ENCODE measurements at places on chromosomes 4 and X.

- DNase-seq: no peak
Measured at GRCh38 chr4:174423257-174423944, 98.9 kb downstream of the HPGD start.

DNA sequence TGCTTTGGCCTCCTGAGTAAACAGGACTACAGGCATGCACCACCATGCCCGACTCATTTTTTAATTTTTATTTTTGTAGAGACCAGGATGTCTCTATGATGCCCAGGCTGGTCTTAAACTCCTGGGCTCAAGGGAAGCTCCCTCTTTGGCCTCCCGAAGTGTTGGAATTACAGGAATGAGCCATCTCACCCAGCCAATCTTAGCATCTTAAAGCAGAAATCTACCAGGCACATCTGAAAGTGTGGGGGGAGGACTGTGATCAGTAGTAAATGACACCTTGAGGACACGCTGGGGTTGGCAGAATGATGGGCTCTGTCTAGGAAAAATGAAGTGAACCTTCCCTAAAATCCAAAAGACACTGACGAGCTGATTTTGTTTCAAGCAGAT lies 149.2 kb downstream of the SPATA18 start:
- DNase-seq: no peak

DNA sequence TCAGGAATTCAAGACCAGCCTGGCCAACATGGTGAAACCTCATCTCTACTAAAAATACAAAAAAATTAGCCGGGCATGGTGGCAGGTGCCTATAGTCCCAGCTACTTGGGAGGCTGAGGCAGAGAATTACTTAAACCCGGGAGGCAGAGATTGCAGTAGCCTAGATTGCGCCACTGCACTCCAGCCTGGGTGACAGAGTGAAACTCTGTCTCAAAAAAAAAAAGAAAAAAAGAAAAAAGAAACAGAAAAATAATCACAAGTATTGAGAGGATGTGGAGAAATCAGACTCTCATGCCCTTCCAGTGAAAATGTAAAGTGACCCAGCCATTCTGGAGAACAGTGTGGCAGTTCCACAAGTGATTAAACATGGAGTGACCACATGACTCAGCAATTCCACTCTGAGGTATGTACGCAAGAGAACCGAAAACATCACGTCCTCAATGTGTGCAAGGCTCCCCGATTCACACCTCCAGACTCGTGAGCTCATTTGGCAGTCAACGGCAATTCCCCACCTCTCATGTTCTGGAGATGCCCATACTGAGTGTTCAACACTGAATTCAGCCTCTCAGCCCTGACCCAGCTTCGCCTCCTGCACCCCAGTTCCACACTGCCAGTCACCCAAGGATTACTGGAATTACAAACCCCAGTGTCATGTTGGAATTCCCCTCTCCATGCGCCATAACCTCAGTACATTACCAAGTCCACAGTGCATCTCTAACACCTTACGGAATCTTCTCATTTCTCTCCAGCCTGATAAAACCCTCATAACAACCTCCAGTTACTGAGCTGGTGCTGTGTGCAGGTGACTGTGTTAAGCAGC lies 21.1 kb downstream of the ACOX3 start:
- no peak for DNase-seq

- no peak for DNase-seq
Measured at GRCh38 chrX:153878969-153879653, 6.9 kb downstream of the L1CAM start.

GRCh38 chr4:144709159-144709558 lies 63.2 kb downstream of the HHIP start:
- DNase-seq: no peak

- DNase-seq: no peak
Measured at GRCh38 chr4:139824882-139825522, 159.4 kb downstream of the MGST2 start.

DNA sequence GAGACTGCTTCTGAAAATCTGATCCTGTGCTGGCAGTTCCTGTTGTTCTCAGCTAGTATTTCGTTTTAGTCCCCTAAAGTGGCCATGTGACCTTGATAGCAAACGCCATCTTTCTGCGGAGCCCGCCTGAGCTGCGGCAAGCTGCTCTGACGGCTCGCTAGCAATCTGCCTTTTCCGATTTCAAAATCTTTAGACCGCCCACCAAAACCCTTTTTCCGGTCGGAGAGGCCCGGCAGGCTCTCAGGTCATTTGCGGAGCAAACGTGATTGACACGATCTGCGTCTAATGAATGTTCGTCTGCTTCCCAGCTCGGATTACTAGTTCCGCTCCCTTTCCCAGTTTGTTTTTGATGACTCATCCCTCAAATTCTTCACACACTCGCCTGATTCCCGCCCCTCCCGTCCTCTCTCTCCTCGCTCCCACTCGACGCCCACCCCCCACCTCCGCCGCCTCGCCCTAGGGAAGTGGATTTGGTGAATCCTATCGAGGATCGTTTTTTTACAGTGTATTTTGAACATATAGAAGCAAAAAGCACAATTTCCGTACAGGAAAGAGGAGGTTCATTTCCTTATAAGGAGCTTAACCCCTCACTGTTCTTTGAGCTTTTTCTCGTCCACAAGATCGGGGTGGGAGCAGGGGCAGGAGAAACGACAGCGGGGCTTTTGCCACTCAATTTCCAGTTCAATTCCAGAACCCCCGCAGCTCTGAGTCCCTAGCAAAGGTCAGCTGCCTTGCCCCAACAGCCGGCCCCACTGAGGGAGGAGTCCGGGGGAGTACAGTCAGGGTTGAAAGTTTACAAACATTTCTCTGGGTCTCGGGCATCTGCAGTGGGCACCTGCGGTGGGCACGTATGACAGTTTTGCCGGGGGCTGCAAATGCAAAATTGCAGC lies 37.5 kb downstream of the NLGN3 start:
- peak; percentile 97 for DNase-seq

- peak; percentile 9 for DNase-seq
Measured at GRCh38 chr4:132737344-132737743, 411.8 kb upstream of the PCDH10 start.

GRCh38 chrX:77436271-77436670 lies 10.9 kb upstream of the FGF16 start:
- DNase-seq: no peak

GRCh38 chrX:31316340-31316991 lies 244.6 kb upstream of the FTHL17 start:
- DNase-seq: no peak

- peak; percentile 7 for DNase-seq
Measured at GRCh38 chr4:96035727-96036126, 195.8 kb downstream of the PDHA2 start.

DNA sequence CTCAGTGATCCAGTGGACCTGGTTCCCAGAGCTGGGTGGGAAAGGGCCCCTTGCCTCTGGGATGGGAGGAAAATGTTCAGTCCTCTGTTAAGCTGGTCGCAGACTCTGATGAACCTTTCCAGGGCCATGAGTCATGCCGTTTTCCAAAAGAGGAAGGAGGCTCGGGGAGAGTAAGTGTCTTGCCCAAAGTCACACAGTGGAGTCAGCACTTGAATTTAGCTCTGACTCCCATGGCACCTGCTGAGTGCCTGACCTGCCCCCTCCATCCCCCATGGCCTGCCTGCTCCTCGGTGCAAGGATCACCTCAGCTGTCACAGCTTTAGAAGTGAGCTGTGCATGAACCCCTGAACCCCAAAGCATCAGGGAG lies 14.0 kb upstream of the KIAA0232 start:
- no peak for DNase-seq

GRCh38 chr4:136725286-136726081 lies 806.8 kb downstream of the PCDH18 start:
- DNase-seq: no peak

- no peak for DNase-seq
Measured at GRCh38 chr4:102169345-102169744, 175.9 kb downstream of the SLC39A8 start.

DNA sequence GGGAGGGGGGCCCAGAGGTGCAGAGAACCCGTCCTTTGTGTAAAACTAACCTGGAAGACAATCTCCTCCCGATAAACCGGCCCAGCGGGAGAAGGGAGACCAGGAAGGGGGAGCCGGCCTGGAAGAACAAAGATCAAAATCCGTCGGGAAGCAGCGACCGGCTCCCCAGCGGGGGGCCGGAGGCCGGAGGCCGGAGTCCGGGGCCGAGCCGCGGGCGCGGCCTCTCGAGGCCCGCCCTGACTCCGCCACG lies 552 bp downstream of the ZDHHC9 start:
- DNase-seq: no peak

DNA sequence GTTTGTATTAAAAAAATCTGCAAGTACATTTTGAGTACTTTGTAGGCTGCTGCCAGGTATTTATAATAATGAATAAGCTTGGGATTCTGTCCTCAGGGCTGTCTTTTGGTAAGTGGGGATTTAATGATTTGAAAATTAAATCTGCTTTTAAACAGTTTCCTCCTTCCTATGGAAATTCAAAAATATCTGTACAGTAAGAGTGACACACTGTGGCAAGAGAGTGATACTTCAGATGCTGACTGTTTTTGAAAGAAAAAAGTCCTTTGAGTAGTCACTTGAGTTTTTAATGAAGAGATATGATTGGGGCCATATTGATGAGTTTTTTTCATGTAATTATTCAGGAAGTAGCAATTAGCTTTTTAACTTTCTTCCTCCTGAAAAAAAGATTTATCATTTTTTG lies 49.2 kb downstream of the SMARCAD1 start:
- DNase-seq: no peak

GRCh38 chr4:113060853-113061252 lies 11.4 kb downstream of the ANK2 start:
- no peak for DNase-seq

GRCh38 chr4:115883231-115883630 lies 769.8 kb upstream of the NDST4 start:
- DNase-seq: no peak

GRCh38 chr4:108433832-108434231 lies 186.5 kb upstream of the RPL34 start:
- no peak for DNase-seq

GRCh38 chr4:87524456-87524855 lies 4.7 kb downstream of the SPARCL1 start:
- DNase-seq: no peak

DNA sequence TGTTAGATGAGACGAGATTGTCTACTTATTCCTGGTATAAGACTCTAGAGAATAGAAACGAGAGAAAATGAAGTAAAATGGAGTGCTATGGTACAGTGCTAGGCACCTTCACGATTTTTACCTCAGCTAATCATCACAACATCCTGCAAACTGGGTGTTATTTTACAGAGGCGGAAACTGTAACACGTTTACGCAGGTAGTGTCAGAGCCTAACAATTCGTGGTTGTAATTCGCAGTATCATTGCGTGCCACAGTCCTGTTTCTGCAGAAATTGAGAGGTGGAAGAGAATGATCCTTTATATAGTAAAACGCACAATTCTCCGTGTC lies 383 bp upstream of the TBC1D19 start:
- no peak for DNase-seq

GRCh38 chr4:180617196-180617595 lies 1626.0 kb upstream of the TENM3 start:
- DNase-seq: no peak

DNA sequence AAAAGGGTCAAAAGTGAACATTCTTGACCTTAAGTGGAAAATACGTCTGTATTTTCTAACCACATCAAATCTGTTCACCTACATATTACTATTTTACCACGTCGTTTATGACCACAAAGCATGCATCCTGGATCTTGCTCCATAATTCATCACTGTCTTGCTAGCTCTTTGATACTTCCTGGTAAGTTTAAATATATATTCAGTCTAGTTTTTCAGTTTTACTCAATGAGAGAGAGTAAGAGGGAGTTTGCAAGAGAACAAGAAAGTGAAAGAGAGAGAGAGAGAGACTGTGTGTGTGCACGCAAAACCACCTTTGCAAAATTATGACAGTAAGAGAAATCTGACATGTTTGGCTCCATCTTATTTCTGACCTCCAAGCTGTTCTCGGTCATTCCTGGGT lies 173.7 kb upstream of the GALNTL6 start:
- DNase-seq: no peak

Measured in iPS DF 19.7 (cell line).